Cortex of kidney (tissue), 1 donor: ENCODE measurements at places on chromosomes 12 and 14.

- DNase-seq, result no peak
Measured at GRCh38 chr14:33788161-33788560, 162.7 kb downstream of the EGLN3 start.

- DNase-seq, result no peak
Measured at GRCh38 chr12:41769810-41770209, 374.9 kb downstream of the GXYLT1 start.

DNA sequence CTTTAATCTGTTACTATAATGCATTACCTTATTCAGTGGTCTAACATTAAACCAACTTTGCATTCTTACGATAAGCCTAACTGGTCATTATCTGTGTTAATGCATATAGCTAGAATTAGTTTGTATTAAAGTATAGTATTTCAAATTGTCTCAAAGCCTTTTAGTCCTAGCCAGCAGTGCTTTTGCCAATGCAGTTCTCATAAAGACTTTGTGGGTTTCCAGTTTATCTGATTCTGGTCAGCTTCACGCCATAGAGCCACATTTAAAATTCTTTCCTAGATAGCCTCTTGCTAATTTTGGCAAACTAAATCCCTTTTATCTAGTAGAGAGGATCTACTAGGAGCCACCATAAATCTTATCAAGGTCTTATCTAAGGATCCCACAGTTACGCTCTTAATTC is 78.9 kb upstream of the VASH1 start:
- DNase-seq, result no peak

DNA sequence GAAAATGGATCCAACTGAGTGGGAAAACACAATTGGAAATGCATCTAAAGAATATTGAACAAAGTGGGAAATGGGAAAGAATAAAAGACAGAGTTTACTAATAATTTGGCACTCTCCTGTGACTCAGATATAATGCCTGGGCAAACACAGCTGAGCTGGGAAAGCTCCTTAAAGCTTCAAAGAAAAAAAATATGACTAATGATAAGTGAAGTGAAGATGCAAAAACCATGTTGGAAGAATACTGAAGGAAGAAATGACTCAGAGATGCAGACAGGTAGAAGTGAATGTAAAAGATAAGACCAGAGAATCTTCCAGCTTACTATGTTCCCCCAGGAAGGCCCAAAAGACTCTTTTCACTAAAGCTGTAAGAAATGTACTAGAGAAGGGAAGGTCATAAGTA is 62.4 kb upstream of the FOXG1 start:
- DNase-seq, result no peak

DNA sequence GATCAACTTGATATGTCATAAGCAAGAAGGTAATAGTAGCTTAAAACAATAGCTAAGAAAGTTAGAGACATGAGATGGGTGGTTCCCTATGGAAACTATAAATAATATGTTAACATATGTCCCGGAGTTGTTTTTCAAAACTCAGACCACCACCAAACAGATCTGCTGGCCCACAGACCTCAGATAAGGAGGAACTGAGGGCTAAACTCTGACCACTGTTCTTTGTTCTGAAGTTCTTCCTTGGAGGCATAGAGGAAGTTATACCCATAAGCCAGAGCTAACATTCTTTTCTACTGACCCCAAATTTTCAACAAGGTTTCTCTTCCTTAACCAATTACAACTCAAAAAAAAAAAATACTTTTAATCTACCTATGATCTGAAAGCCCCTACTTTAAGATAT is 156.1 kb upstream of the FSCB start:
- no peak for DNase-seq
